Activated T-cell treated with anti-CD3 and anti-CD28 coated beads, Interleukin-2, amount 50 U/mL, for 72 hours (primary cell): ENCODE measurements at places on chromosomes 11 and 22. TPM values are rescaled to one million over a fixed set of nuclear protein-coding genes. Genes with fewer than 3 reads are reported as not detected.

The NXPE2 gene
- total RNA-seq, result not detected

The NEU3 gene
- total RNA-seq, result 15.7 TPM

The PLEKHA7 gene
- 6.5 TPM for total RNA-seq

The SCO2 gene
- 8.3 TPM for total RNA-seq

The SULT4A1 gene
- not detected for total RNA-seq

The MS4A6E gene
- not detected for total RNA-seq

DNA sequence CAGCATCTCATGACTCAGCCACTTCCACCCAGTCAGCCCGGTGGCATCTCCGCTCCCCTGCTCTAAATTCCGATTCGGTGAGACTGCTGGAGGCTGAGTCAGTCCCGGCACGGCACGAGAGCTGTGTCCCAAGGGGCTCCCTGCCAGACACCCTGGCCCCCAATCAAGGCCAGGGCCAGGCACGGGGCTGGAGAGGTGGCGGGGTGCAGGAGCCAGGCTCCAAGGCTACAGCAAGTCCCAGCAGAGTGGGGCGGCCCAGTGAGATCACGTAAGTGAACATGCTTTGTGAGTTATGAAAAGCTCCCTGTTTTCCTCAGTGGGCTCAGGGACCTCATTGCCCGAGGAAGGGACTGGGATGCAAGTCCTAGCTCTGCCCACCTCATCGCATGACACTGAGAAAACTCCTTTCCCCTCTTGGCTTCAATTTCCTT is 3.0 kb downstream of the C11orf68 start:
- DNase-seq, result no peak

GRCh38 chr11:121793916-121794315 is 322.1 kb downstream of the BLID start:
- no peak for DNase-seq

DNA sequence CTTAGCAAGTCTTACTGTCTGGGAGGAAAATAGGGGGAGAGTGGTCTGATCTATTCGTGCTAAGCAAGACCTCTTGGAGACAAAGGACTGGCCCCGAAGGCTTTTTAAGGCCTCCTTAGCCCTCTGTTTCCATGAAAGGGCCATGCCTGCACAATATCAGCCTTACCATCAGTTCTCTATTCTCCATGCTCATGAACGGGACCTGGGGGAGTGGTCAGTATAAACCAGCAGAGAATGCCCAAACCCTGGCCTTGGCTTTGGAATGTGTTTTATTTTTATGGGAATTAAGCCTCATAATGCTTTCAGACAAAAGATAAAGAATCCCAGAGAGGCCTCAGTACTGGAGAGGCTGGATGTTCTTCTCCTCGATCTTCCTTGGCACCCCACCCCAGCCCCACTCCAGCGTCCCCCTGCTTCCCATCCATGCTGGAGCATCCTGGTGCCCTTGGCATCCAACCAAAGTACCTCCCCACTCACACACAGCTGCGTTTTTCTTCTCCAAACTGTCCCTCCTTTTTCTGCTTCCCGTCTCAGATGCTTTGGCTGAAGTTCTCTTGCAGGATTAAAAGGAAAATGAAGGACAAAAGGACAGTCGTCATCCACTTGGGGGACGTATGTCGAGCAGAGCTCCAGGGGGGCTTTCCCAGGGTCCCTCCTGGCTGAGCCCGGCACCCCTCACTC is 18.6 kb downstream of the FXYD6 start:
- DNase-seq, result no peak

DNA sequence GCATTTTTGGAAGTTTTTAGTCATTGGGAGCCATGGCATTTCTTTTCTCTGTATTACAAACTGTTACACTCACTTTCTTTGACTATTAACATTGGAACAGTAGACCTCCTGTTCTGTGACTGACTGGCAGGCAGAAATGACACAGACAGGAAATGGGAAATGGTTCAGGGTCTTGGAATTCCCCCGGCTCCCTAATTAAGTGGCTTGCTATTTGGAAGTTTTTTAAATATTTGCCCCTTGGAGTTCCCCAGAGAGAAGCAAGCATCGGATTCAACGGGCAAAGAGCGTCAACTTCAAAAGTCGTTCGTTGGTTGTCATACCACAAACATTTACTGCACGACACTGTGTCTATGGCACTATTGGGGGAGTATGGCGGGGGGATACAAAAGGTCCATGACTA is 1.1 kb upstream of the BIRC2 start:
- DNase-seq, result peak; percentile 25

DNA sequence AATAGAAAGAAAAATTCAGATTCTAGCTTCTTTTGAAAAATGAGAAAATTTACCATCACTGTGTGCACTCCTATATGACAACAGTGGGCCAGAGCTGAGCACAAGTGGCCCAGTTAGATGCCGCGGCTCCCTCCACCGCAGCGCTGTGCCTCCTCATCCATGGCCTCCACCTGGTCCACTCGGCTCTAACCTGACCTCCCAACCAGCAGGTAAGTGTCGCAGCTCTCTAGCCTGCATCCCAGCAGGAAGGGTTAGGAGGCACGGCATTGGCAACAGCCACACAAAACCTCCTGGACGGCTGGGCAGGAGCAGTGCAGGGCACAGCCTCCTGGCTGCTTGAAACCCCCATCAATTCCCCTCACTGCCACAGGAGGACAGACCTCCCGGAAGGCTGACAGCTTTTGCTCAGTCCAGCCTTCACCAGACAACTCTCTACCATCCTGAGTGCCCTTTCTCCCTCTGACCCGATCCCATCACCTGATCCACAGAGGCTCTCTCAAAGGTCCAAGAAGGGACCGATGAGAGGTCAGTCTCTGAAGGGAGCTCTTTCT is 76.1 kb downstream of the RPL27A start:
- DNase-seq, result no peak

DNA sequence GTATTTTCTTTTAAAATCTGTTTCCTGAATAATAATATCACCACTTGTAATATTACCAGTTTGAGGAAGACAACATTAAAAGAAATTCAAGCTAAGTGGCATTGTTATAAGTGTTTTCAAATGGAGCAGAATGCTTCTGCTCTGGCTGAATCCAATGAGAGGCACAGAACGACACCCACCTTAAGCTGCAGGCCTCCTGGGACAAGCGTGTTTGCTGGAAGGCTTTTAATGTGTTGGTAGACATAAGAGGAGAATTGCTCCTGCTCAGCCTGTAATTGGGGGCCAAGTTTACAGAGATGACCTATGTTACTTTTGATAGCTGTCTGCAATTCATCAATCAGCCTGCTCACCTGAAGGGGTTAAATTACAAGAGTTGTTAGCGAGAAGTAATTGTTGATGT is 242.2 kb downstream of the DCDC1 start:
- DNase-seq, result no peak

GRCh38 chr11:99352642-99353041 is 331.9 kb downstream of the CNTN5 start:
- DNase-seq, result no peak

DNA sequence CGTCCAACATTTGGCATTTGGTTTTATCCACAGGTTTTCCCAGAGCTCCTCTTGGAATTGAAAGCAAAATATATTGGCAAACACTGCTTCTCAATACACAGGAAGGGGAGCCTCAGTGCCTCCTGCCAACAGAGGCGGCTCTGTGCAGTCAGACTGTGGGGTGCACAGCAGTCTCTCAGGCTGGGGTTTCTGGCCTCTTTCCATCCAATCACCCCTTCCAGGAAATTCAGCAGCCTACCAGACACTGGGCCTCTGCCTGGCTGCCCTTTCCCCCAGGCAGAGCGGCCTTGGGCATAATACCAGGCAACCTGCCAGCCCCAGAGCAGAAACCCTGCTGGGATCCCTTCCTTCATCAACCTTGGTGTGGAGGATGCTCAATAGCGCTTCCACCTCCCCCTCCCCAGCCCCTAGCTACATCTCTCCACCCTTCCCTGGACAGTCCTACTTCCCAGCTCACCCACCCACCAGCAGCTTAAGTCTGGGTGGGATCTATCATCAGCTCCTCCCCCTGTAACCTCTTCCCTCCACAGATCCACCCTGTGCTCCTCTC is 17.8 kb upstream of the RAPSN start:
- DNase-seq, result no peak

DNA sequence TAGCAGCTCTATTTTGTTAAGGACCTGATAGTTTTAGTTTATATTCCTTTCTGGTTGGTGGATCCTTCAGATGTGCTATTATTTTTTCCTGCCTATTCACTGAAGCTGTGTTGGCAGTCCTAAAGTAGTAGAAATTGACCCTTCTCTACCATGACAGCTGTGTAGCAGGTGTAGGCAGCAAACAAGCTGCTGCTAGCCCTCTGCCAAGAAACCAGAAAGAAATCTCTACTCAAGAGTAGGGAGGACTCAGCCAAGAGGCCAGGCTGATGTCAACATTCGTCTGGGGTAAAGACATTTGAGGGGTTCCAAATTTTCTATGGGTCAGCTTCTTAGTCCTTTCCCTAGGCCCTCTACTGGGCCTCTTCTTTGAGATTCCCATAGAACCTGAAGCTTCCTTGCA is 51.2 kb downstream of the CSTF3 start:
- DNase-seq, result no peak

DNA sequence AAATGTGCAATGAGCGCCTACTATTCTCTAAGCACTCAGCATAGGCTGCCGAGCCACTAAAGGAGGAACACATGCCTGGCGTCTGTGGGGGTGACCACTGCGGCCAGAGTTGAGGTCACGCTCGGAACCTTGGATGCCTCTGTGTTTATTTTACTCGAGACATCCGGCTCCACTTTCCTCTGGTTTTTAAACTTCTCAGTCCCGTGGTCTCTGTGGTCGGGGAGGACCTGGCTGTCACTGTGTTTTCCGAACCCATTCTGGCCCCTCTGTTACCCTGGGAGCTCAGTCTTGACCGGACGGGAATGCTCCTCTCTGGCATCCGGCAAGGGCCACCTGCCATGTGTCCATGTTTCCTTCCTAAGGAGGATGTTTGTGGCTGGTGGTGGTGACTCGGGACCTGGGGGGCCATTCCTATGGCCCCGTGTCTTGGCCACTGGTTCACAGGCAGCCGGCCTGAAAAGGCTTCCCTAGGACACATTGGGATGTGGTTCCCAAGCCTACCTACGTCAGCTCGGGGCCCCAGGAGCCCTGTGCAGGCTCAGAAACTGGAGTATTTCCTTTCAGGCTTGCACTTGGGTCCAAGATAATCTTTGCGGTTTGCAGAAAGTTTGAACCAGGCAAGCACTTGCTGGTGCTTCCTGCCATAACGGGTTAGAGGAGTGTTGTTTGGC is 46.7 kb upstream of the PARVG start:
- no peak for DNase-seq

DNA sequence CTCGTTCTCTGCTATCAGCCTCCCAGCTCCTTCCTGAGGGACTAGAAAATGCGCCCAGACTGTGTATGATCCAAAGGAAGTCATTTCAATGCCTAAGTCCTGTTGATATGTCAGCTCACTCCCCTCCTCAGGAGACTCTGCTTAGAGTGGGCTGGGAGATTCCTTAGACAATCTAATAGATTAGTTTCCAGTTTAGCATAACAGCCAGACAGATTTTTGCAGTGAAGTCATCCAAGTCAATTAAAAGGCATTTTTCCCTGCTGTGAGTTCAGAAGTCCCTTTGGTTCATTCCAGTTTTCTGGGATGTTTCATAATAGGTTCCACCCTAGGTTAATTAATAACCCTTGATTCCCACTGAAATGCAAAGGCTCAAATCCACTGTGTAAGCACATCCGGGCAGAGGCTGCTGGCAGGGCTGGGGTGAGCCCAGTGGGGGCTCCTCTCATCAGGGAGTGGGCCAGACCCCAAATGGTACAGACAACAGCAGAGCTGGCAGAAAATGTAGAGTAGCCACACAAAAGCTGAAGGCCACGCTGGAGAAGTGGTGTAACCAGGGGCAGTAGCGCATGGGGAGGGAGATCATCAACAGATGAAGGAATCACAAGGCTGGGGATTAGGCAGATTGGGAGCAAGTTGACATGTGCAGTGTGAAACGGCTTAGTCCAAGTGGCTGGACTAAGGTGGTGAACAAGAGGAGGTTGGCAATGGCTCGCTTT is 90.6 kb downstream of the SYN3 start:
- DNase-seq, result no peak

DNA sequence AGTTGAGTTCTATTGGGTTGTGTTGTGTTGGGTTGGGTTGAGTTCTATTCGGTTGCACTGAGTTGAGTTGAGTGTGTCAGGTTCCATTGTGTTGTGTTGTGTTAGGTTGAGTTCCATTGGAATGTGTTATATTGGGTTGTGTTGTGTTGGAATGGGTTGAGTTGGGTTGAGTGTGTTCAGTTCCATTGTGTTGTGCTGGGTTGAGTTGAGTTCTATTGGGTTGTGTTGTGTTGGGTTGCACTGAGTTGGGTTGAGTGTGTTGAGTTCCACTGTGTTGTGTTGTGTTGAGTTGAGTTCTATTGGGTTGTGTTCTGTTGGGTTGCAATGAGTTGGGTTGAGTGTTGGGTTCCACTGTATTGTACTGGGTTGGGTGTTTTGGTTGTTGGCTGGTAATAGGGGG is 35.5 kb downstream of the ALX4 start:
- no peak for DNase-seq

DNA sequence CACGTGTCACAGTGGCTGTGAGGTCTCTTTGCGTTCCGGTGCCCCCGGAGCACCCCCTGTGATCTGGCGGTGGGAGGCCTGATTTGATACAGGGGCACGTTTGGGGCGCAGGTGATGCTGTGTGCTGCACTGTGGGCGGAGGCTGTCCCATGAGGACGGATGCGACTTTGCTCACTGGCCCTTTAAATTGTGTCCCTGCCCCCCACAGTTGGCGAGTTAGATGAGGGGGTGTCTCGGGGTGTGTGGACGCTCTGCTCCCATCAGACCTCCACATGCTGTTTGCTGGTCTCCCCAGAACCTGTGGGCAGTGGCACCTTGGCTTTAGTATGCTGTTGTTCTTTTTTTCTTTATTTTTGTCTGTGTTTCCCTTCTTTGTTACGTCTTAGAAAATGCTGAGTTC is 5.2 kb downstream of the ZBED4 start:
- no peak for DNase-seq

- no peak for DNase-seq
Observed at GRCh38 chr11:11577932-11578911, 43.6 kb downstream of the GALNT18 start.

- DNase-seq, result no peak
Observed at GRCh38 chr22:37195921-37196320, 7.9 kb upstream of the C1QTNF6 start.

- no peak for DNase-seq
Observed at GRCh38 chr11:75400146-75400865, 988 bp downstream of the RPS3 start.

GRCh38 chr11:69012092-69013008 is 696 bp downstream of the MRGPRF start:
- no peak for DNase-seq

DNA sequence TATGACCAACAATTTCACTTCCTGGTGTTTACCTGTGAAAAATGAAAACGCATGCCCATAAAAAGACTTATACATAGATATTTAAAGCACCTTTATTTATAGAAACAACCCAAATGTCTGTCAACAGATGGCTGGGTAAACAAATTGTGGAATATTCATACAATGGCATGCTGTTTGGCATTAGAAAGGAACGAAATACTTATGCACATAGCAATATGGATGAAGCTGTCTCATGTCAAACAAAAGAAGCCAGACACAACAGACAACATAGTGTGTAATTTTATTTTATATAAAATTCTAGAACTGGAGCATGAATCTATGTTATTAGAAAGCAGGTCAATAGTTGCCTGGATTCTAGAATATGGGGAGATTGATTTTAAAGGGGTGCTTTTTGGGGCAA is 38.0 kb downstream of the GRK3 start:
- DNase-seq, result no peak

GRCh38 chr11:84261707-84262106 is 975.5 kb upstream of the CCDC90B start:
- DNase-seq, result no peak
